ENCODE measurements at places on chromosomes 7 and 10.

- DNase-seq = no peak
These were observed 80.0 kb upstream of the STEAP1B start for GRCh38 chr7:22579961-22580360.

GRCh38 chr7:29140873-29141468 lies 5.4 kb downstream of the CPVL start:
- no peak for DNase-seq

DNA sequence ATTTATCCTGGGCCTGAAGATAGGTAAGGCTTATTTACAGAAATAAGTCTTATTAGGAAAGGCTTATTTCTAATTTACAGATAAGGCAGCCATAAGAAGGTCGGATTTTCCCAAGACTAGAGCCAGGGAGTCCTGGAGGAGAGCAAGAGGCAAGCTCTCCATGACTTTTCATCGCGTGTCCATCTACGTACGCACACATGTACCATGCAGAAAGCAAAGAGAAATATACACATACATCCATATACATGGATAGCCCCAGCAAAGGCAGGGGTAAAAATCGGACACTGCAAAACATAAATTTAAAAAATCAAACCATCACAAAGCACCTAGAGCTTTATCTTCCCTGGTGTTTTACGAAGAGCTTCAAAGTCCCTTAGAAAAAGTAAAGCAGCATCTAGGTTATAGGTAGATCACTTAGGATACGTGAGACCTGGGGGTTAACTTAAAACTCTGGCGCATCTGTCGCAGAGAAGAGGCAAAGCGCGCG lies 25.8 kb upstream of the ZRANB1 start:
- no peak for DNase-seq

DNA sequence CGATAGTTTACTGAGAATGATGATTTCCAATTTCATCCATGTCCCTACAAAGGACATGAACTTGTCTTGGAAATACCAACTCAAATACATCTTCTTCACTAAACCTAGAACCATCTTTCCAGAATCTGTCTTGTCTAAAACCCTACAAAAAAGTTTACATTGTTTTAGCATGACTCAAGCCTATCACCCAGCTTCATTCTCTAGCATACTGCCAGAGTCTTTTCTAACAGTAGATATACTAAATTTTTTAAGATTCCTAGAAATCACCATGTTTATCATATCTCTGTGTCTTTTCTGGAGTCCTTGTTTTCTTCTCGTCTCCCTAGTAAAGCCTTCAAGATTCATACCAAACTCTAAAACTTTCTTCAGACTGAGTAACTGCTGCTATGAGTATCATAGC lies 129.7 kb downstream of the SEMA3E start:
- DNase-seq = no peak

DNA sequence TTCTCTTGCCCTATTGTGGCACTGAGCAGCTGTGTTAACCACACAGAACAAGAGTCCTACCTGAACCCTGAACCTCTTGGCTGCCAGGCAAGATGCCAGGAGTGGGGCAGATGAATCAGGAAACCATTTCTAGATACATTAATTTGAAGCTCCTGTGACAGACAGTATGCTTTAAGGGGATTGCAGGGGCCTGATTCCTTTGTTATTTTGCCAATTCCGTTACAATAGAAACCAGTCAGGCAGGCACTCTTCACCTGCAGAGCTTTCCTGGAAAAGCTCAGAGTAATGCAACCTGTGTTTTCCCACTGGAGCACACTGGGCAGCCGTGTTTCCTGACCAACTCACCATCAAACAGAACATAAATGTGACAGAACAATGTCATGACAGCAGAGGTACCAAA lies 233.1 kb downstream of the BMPER start:
- no peak for DNase-seq

- DNase-seq = no peak
These were observed 159.2 kb downstream of the PAXIP1 start for GRCh38 chr7:154843670-154844237.

DNA sequence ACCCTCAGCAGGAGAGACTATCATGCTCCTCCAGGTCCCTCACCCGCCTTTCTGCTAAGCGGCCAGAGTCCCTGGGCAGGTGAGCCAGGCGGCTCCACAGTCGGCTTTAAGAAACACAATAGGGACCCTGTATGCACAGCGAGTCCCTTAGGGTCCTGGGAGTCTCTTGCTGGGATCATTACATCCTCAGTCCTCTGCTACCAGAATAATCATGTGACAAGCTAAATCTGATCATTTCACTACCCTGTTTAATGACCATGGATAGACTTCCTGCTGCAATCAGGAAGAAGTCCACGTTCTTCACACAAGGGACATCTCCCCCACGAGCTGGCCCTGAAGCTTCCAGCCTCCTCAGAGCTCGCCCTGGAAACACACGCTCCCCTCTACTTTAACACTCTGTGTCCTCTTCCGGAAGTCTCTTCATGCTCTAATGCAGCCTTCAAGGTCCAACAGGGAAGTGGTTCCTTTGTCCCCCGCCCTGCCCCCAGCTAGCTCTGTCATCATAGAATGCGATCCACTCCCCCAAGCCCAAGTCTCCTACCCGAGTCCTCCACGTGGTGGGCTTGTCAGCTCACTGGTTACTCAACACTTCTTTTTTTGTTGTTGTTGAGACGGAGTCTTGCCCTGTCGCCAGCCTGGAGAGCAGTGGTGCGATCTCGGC lies 101.5 kb downstream of the RNF216 start:
- no peak for DNase-seq

DNA sequence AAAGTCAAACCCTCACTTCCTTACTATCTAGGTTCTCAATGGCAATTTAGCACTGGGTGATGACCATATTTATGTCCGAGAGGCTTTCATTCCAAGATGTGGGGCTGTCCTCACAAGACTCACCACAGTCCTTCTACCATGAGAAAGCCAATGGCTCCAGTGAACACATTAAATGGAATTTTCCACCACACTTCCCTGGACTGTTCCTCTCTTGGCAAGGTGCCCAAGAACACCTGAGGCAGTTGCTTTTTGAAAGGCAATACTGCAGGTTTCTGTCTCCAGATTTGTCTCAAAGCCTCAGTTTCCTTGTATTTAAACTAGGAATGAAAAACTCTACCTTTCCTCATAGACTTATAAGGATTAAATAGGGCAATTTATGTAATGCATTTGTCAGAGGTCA lies 24.2 kb downstream of the AFAP1L2 start:
- DNase-seq = no peak
